ENCODE measurements at places on chromosomes 12 and 14. TPM values are rescaled to one million over a fixed set of nuclear protein-coding genes. Genes with fewer than 3 reads are reported as not detected.

GRCh38 chr12:107327651-107328182 is 234.4 kb upstream of the CRY1 start:
- no peak for DNase-seq

DNA sequence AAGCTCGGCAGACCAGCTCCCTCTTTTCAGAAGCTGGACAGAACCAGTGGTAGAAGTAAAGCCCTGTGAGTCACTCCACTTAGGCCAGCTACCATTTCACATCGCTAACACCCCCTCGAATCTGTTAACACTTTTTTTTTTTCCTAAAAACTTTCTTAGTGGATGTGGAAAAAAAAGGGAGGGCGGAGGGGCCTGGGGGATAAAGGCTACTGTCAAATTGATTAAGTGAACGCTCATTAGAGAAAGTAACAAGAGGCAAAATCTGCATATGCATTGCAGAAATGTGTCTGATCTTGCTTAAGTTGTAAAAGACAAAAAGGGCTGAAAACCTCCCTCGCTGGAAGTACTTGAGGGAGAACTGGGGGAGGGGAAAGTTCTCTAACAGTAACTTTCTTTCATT is 86.6 kb upstream of the OTX2 start:
- DNase-seq, result no peak

GRCh38 chr12:47752552-47752951 is 6.1 kb downstream of the RAPGEF3 start:
- peak; percentile 40 for DNase-seq

DNA sequence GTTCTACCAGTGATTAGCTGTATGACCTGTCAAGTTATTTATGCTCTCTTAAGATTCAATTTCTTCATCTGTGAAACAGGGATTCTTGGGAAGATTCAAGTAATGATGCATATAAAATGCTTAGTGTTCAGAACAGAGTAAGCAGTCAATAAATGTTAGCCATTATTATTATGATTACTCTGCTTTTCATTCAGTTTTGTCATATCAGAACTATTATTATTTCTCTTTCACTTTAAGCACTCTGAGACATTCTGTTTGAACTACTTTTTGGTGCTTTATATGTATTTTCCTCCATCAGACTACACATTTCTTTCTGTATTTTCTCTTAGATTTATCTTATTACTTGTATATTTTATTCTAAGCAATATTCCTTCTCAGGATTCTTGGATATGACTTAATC is 81.2 kb downstream of the CFAP54 start:
- DNase-seq, result no peak

DNA sequence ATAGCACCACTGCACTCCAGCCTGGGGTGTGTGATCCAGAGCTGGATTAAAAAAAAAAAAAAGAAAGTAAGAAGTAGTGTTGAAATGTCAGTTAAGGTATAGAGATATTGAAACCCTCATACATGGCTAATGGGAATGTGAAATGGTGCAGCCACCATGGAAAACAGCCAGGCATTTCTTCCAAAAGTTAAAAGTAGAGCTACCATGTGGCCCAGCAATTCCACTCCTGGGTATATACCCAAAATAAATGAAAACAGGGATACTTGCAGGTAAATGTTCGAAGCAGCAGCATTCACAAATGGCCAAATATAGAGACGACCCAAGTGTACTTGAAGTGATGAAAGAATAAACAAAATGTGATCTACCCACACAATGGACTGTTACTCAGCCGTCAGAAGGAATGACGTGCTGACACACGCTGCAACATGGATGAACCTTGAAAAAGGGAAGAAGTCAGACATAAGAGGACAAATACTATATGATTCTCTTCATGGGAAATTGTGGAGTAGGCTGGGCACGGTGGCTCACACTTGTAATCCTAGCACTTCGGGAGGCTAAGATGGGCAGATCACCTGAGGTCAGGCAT is 15.2 kb downstream of the IL31 start:
- no peak for DNase-seq

GRCh38 chr14:28813810-28814209 is 47.2 kb downstream of the FOXG1 start:
- peak; percentile 36 for DNase-seq

DNA sequence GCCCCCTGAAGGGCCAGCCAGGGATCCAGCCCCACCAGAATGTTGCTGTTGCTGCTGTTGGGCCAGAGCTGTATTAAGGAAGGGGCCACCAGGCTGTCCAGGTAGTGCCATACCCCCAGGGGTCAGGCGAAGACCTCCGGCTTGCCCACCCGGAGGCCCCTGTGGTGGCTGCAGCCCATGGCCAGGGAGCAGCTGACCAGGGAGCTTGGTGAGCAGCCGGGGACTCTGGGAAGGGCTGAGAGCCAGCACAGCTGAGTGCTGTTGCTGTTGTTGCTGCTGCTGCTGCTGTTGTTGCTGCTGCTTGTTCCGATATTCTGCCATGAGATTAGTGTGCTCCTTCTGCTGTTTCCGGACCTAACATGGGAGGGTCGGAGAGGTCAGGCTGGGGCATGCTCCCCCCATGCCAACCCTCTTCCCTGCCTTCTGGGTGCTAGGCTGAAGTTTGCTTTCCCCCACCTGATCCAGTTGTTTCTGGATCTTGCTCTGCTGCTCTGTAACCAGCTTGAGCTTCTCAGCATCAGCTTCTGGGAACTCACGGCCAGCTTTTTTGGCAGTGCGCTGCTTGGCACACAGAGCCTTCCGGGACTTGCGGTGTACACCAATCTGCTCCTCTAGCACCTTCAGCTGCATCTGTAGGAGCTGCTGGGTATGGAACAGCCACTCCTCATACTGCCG is 15.2 kb upstream of the PRKAG1 start:
- no peak for DNase-seq

DNA sequence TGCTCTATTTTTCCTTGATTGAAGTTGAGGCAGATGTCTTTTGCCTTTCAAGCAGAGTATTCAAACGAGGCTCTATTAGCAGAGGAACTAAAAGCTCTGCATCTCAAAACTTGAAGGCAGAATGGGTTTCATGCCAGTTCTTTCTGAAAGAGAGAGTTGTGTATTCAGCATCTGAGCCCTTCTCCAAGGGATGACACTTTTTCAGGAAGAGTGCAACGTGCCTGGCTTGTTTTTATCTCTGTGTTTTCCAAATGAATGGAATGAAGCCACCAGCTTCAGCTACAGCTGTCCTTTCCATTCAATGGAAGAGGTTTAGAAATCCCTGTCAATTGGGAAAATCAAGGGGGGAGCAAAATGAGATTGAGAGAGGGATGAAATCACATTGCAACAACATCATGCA is 14.6 kb downstream of the BEST3 start:
- DNase-seq, result no peak

DNA sequence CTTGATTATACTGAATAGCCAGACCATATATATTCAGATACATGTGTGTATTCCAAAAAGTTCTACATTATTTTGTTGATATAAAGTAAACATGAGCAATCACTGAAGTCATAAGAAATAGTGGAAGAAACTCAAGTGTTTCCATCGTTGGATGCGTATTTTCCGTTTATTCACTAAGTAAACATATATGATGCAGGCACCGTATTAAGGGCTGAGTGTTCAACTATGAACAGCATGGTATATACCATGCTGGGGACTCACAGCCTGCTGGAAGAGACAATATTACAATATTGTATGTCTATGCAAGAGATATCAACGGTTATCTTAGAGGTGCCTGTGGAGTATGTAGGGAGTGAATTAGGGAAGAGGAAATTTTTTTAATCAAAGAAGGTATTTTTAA is 1.2 kb downstream of the PYROXD1 start:
- no peak for DNase-seq

GRCh38 chr14:103521951-103522563 is 573 bp downstream of the CKB start:
- no peak for DNase-seq

DNA sequence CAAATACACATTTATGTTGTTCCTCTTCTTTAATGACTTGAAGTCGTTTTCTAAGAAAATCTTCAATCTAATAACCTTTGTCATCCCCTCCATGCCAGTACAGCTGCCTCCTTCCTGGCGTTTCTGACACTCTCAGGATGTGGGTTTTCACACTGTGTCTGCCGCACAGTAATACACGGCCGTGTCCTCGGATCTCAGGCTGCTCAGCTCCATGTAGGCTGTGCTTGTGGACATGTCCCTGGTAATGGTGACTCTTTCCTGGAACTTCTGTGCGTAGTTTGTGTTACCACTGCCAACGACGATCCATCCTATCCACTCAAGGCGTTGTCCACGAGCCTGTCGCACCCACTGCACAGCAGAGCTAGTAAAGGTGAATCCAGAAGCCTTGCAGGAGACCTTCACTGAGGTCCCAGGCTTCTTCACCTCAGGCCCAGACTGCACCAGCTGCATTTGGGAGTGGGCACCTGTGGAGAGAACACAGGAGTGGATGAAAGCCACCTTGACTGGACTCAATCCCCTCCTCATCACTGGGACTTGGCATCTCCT is 1095.9 kb downstream of the TMEM121 start:
- no peak for DNase-seq

DNA sequence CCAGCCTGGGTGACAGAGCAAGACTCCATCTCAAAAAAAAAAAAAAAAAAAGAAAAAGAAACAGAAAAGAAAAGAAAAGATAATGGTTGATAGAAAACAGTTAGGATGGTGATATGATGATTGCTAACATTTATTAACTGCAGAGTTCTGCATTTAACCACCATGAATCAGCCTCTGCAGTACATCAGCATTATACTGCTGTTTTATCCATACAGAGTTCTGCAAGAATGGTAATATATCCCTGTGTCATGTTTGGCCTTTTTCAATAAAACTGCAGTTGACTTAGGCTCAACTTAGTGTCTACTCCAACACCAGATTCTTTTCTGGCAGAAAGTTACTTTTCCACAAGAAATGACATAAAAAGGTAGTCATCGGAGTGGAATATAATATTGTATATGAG is 62.6 kb downstream of the DUSP6 start:
- no peak for DNase-seq

DNA sequence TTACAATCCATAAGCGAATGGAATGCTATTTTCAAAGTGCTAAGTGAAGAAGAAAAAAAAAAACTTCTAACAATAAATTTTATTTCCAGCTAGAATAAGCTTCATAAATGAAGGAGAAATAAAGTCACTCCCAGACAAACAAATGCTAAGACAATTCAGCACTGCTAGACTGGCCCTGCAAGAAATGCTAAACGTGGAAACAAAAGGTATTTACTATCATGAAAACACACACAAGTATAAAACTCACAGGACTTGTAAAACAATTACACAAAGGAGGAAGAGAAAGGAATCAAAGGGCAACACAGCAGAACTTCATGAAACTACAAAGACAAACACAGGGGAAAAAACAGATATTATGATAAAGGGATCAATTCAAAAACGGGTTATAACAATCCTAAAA is 85.8 kb upstream of the NELL2 start:
- no peak for DNase-seq

DNA sequence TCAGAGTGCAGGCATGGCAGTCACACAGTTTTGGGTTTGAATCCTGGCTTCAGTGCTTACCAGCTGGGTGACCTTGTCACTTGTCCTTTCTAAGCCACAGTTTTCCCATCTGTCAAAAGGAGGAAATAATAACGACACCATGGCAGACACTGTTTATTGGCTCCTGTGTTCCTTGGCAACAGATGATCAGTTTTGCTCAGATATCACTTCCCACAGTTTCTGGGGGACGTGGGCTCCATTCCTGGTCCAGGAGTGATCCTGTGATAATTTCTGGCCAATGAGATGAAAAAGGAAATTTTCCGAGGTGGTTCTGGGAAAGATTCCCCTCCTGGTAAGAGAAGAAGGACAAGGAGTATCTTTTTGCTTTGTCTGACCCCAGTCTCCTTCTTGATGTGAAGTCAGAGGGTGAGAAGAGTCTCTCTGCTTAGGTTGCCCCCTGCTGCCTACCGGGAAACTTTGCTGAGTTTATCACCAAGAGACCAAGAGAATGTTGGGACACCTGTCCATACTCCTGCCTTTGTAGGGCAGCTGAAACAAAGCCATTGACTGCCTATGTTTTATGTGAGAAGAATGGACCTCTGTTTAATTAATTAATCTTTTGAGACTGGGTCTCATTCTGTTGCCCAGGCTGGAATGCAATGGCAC is 178.9 kb upstream of the NRXN3 start:
- DNase-seq, result no peak

DNA sequence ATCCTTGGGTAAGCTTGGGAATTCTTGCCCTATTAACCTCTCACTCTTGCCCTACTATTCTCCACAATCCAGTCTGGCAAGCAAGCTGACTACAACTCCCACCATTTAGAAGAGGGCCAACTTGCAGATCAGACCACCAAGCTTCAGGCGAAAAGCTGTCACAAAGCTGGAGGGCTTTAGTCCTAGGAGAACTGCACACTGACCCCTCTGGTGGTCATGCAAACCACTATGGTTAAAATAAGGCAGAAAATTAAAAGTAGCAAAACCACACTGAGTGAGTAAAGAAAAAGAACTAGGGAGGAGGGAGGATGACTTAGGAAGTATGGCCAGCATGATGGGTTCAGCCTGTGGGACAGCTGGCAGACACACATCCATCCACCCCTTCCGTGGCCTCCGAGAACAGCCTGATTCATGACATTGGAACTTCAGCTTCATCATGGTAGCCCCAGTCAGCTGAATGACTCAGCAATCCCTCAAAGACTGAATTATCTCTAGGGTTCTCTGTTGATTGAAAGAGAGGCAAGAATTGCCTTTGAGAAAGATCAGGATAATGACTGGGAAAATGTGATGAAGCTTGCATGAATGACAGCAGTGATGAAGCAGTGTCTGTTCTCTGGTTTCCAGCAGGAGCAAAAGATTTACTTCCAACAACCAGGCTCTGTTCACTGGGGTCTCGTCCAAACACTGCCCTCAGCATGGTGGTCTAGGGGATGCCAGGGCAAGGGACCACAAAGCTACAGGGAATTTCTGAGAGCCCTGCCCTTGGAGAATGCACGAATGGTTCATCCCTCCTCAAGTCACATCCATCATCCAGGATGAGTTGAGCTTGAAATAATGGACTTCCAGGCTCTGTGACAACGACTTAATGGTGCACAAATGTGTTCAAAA is 24.4 kb downstream of the PITPNM2 start:
- DNase-seq, result peak; percentile 99

DNA sequence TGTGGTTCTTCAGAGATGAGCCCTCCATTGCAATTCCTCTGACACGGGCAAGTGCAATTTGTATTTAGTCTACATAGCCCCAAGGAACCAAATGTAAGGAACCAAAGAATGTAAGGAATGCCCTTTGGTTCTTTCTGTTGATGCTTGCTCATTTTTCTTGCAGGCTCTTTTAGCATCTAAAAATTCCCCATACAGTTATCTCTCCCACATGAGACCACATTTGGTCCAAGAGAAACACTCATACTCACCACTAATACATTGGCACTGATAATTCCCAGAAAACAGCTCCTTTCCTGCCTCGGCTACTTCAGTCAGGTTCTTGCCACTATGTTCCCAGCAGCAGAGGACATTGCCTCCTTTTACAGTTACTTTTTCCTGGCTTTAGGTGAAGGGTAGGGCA is 332.6 kb downstream of the AEBP2 start:
- DNase-seq, result peak; percentile 12

Gene TMEM253
- total RNA-seq, result 0.13 TPM

Gene ENDOU
- 0.51 TPM for total RNA-seq

Gene FAM186B
- total RNA-seq, result 0.19 TPM

Gene C14orf39
- 1.4 TPM for total RNA-seq

Gene ARMH4
- total RNA-seq, result 1.1 TPM
